ENCODE measurements at places on chromosomes 5 and 9.

DNA sequence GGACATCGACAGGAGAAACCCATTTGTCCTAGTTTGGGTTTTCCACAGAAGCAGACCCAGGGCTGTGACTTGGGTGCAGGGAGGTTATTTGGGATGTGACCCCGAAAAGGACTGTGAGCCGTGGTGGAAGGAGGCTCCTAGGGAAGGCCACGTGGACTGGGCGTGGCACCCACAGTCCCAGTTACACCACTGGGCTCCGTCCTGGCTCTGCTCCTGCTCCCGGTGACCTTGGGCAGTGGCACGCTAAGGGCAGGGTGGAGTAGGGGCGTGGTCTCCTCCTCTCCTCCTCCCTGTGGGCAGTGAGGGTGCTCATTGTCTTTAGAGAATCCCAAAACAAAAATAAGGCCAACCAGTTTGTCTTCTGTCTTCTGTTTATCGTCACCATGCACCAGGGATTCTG, 190.1 kb downstream of the GADD45G start:
- DNase-seq = no peak

DNA sequence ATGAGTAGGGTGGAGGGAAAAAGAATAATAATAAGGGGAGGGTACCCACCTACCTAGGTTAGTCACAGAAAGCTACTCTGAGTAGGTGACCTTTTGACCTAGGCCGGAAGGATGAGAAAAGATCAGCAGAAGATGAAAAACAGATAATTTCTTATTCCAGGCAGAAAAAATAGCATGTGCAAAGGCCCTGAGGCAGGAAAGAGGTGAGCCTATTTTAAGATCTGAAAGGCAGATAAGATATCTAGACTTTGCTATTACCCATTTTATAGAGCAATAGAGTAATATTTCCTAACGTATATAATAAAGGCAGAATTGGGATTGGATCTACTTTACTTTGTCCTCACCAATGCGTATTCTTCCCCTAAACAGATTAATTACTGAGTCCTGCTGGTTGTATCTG, 393.9 kb upstream of the MPDZ start:
- DNase-seq = no peak

DNA sequence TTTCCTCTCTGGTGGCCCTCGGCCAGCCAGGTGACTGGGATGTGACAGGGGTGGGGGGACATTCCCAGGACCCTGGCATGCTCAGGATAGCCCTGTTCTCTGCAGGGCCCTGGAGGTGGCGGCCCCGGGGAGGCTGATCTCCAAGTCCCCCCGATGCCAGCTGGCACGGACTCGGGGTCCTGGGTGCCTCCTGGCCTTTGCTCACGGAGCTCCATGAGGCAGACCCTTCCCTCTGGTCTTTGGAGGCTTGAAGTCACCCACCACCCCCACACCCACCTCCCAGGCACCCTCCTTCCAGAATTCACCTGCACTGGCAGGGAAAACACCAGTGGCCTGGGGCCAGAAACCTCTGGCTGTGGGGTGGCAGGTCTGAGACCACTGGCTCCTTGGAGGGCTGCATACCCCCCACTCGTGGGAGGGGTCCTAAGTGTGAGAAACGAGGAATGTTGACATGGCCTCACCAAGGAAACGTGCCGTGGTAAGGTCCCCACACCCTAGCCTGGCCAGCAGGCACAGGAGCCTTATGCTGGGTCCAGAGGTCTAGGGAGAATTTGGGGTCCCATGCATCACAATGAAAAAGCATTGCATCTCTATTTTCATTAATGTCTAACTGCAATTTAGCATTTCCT, 130.8 kb upstream of the FAM120A start:
- peak; percentile 25 for DNase-seq

DNA sequence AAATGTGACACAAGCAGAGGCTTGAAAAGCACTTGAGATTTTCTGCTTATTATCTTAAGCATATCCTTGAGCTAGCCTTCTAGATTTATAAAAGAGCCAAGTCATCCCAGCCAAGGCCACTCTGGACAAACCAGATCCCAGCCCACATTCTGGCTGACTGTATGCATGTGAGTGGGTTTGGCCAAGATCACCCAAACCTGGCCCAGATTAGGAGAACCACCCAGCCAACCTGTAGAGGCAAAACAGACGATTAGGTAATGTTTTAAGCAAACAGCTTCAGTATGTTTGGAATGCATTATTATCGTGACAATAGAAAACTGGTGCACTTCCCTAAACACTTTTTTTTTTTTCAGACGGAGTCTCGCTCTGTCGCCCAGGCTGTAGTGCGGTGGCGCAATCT, 151.9 kb downstream of the SPATA31D1 start:
- DNase-seq = no peak

DNA sequence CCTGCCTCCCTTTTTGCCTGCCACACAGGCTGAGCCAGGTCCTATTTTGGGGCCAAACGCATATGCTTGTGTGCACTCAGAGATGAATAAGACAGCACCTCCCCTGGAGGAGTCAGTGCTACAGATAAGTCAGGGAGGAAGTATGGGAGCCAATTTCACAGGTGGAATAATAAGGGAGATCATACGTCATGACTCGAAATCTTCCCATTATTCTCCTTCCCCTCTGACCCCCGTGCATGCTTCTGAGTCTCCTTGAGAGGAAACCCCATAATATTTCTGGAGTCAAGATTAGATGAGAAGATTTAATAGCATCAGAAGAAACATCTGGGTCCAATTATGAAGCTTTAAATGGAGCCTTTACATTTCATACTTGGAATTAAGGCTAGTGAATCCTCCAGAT, 15.1 kb upstream of the ZCCHC7 start:
- no peak for DNase-seq

GRCh38 chr5:90915393-90915792, 356.8 kb downstream of the ADGRV1 start:
- DNase-seq = no peak

GRCh38 chr9:2036844-2037243, 21.7 kb downstream of the SMARCA2 start:
- DNase-seq = no peak

- no peak for DNase-seq
Measured at GRCh38 chr5:107619781-107620180, 51.0 kb downstream of the EFNA5 start.

DNA sequence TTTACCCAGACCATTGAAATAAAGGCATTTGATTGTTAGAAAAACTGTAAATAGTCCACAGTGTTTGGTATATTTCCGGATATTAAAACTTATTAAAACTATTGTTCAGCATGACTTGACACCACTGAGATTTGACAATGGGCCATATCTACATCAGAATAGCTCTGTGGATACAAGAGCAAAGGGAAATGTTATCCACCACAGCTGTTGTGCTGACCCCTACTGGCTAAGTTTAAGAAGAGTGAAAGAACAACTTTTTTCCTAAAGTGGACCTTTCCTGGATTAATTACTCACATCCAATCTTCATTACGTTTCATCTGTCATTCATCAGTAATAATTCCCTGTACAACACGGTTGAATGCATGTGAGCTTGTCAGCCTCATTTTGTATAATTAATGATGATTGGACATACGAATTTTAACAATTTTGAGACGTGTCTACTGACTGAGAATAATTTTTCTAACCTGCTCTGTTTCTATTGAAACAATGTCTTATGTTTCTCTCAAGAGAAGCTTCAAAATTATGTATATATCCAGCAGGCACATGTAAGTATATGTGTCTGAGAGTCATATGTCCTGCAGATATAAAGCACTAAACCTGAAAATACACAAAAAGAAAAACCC, 1952.6 kb downstream of the MAT2B start:
- DNase-seq = no peak

- no peak for DNase-seq
Measured at GRCh38 chr5:166497496-166498104, 1793.8 kb upstream of the WWC1 start.

DNA sequence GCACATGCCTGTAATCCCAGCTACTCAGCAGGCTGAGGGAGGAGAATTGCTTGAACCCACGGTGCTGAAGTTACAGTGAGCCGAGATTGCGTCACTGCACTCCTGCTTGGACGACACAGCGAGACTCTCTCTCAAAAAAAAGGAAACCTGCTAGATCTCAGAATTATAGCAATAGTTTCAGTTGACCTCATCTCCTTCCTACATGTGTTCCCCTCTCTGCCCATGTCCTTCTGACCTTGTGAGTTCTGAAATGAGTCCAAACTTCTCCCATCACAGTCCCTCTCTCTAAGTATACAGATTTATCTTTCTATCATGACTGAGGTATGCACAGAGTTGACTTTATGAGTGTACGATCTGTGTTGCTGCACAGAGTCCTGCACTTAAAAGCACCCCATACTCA, 44.6 kb upstream of the SHOC1 start:
- DNase-seq = no peak

- DNase-seq = peak; percentile 28
Measured at GRCh38 chr9:35852876-35853865, 17.0 kb downstream of the OR13J1 start.

DNA sequence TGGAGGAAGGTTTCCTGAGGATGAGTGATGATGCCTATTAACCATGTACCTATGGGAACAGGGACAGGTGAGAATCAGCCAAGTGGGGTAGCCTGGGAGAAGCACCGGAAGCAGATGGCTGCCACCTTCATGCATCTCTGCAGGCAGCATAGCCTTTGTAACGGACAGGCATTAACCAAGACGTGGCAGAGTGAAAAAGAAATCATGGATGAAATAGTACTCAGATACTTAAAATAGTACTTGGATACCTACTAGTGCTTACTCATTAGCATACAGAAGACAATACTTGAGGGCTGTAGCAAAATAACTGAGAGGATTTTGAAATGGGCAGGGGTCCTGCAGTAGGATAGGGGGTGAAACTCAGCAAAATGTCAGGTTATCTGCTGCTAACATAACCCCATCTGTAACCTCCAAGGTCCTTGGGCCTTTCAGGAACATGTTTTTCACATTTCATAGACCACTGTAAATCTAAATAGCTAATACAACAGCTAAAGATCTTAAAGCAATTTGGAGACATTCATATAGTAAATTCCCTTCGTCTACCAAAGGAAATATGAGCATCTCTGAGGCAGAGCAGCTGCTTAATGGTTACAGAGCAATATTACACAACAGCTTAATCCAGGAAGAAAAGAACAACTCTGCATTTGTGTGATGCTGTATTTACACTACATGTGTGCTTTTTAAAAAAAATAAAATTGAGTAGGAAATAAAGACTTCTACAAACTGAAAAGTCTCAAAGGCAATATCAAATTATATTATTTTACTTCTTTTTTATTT, 154.3 kb downstream of the NFIB start:
- DNase-seq = no peak

DNA sequence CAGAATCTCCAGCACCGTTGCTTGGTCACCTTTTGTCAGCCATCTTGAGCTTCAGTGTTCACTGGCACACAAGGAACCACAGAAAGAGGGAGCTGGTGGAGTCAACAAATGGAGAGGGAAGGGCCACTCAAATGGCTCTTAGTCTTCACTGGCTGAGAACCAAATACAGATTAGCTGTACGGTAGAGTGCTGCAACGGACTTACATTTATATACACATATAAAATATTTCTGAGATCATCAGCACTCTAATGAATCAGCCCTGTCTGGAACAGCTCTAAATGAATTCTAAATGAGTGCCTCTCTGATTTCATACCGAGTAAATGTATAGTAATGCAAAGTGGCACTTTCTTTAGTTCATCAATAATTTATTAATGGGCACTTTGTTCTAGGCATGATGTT, 24.8 kb downstream of the KCTD16 start:
- DNase-seq = no peak

DNA sequence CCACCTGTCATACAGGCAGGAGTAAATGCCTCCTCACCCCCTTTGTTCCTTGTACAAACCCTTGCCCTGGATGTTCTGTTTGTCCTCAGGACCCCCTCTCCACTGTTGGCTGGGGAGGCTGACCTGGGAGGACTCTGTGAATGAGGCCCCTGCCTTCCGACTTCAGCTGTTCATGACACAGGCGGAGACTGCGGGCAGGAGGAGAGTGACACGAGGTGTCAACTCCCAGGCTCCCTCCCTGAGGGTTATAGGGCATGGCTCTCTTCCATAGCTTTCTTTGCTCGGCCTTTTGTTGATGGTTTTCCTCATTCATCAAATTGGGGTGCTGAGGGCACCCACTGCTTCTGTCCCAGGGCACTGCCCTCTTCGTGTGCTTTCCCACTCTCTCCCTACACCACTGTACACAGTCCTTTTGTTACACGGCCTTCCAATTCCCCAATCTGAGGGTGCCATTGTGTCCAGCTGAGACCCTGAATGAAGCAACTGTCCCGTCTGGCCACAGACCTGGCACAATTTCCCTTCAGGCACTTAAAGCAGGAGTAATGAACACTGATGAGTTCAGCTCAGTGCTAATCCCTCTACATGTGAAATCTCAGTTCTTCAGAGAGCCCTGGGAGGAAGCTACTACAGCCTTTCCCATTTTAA, 33.8 kb downstream of the KCNIP1 start:
- DNase-seq = no peak

- DNase-seq = no peak
Measured at GRCh38 chr5:1246711-1247431, 21.7 kb downstream of the SLC6A18 start.

- DNase-seq = no peak
Measured at GRCh38 chr9:136821826-136822544, 14.2 kb downstream of the RABL6 start.

DNA sequence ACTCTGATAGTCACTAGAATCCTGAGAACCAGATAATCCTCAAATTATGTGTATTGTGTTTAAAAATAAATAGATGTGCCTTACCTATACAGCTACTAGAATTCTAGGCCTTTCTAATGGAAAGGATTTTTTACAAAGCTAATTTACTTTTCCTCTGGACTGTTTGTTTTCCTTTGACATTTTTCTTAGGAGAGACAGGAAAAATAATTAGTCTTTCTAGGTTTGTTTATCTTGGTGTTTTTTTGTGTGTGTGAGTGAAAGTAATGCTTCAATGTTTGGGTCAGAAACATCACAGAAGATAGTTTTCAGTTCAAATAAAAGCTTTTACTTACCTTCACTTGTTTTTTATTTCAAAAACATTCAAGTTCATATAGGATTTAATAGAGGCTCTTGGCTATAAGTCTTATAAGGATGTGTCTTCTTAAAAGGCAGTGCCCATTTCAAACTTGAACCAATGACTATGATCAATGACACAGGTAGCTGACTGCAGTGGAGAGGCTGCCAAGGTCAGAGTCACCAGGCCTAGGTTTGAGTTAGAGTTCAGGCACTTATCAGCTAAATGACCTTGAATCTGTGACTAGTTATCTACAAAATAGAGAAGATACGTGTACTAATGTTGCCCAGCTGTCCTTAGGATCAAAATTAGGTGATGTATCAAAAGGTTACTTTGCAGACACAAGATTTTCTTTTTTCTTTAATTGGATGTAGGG, 92.8 kb downstream of the SNCAIP start:
- DNase-seq = no peak

DNA sequence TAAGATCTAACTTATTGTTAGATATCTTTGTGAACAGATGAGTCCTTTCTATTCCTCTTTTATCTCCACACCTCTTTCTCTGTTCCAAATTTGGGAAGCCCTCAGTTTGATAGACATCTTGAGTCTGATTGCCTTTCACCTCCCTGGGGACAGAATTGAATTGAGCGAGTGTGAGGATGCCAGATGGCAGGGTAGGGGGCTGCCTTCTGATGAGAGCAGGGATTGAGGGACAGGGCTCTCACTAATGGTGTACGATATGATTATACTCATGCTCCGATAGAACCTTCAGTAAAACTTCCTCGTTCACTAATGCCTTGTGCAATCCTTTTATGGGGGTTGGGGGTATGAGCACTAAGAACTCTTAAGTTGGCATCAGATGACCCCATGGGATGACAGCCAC, 172.1 kb upstream of the DAP start:
- no peak for DNase-seq

- DNase-seq = peak; percentile 70
Measured at GRCh38 chr9:128683340-128684064, 5.5 kb upstream of the SET start.

- DNase-seq = no peak
Measured at GRCh38 chr9:99748676-99749075, 73.0 kb upstream of the NR4A3 start.
